ENCODE measurements at places on chromosomes 16 and 17.
A peak's percentile ranks its signal among the peaks of the same experiment; 100 is the strongest.

- DNase-seq: no peak
Measured at GRCh38 chr16:86193528-86194193, 294.7 kb downstream of the IRF8 start.

DNA sequence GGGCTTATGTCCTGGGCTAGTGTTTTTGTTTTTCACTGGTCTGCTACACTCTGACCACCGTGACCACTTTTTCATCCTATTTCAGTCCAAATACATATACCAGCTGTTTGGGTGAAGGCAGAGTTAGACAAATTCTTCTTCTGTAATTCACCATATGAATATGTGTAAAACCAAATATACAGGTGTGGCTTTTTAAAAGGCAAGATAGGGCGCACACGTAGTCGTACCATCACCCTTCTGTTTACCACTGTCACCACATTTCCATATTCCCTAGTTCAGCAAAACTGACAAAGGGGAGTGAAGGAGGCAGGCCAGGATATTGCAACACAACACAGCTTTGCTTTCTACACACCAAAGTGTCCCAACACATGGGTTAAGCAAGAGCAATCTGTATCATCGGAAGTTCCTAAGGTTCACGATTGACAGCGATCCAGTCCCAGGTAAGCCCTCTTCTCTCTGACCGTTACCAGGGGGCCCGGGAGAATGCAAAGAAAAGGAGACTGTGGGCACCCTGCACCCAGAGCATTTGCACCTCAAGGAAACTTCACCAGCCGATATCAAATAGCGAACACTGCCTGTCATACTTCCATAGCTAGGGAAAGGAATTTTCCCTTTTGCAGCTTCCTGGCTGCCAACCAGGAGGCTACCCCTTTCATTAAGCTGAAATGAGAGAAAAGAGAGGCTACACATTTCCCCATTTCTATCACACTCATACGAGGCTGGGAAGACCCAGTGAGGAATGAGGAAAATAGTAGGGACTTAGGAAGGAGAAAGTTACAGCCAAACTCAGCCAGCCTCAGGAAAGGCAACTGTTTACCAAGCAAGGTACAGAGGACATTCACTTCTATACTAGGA is 23.1 kb downstream of the CREBBP start:
- DNase-seq: no peak

DNA sequence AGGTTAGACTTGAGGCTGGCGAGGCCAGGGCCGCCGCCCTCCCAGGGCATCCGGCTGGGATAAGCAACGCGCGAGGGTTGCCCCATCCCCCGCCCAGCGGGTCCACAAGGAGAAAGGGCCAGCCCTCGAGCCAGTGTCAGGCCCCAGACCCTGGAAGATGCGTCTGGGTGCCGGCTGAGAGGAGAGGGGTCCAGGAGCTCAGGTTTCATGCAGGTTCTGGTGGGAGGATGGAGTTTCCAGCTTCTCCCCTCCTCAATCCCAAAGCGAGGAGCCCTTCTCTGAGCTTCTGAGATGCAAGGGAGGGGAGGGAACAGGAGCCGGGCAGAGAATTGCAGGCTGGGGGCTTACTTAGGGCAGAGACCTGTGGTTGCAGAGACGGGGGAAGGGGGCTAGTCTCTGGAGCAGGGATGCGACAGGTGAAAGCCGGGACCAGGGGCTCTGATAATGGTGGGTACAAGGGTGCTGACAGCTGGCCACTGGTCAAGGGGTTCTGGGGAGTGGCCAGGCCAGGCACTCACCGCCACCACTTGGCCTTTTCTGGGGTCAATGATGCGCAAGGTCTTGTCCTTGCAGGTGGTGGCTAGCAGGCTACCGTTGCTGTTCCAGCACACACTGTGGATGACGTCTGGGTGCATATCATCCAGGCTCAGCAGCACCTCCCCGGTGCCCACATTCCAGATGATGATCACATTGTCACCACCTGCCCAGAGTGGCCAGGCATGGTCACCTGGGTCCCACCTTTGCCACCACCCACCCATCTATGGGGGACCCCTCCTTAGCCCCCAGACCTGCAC is 4.2 kb downstream of the CORO6 start:
- DNase-seq: no peak

DNA sequence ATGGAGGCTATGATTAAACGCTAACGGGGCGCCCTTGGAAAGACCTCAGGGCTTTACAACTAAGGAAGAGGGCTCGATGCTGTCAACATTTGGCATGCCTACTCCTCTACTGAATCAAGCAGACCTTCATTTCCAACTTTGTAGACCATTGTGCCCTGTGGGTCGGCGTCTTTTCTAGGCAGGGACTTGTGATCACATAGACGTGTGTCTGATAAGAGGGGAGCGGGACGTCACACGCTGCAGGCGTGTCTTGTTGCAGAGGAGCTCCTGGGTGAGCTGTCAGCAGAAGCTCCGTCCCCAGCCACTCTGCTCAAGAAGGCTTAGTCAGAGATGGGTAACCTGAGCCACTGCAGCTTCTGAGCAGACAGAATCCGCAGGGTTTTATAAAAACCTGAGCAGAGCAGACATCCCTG is 2.8 kb downstream of the MAPK8IP3 start:
- no peak for DNase-seq

GRCh38 chr16:74666425-74667254 is at the start of gene RFWD3:
RFWD3 (minus strand) TSS chr16:74666877; CDS start chr16:74661449, 5,428 bp downstream.
- DNase-seq: peak; percentile 98

- no peak for DNase-seq
Measured at GRCh38 chr17:3914312-3914670, 2.0 kb downstream of the P2RX1 start.

GRCh38 chr17:74775409-74776043 is 619 bp downstream of the NAT9 start:
- no peak for DNase-seq

DNA sequence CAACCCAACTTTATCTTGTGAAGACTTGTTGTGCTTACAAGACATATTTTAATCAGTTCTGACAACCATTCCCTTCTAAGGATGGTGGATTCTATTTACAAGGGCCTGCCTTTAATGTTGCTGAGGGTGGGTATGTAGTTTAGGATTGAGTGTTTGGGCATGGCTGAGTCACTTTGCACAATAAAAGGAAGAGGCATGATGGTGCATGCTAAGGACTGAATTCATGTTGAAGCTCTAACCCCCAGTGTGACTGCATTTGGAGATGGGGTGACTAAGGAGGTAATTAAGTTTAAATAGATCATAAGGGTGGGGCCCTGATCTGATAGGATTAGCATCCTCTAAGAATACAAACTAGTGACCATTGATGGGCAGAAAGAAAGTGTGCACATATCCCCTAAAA is 196.1 kb upstream of the HS3ST3A1 start:
- DNase-seq: no peak

DNA sequence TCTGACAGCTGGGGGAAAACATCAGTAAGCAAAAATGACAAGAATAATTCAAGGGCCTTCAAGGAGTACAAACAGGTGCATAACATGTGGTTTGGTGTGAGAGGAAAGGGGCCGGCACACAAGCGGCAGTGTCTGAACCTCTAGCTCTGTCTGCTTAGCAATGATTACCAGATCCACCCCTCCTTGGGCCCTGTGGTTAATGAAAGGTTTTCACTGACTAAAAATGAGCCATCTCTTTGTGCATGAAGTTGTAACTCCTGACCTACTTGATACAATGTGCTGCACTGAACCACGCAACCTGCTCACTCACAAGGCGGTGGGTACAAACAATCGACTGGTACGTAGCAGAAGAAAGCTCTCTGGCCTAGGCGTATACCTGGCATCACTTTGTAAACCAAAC is 15.1 kb downstream of the FAM117A start:
- no peak for DNase-seq

GRCh38 chr16:389352-389751 is 7.6 kb upstream of the PGAP6 start:
- DNase-seq: no peak

GRCh38 chr17:4594931-4595684 is 10.8 kb downstream of the SMTNL2 start:
- DNase-seq: peak; percentile 32

DNA sequence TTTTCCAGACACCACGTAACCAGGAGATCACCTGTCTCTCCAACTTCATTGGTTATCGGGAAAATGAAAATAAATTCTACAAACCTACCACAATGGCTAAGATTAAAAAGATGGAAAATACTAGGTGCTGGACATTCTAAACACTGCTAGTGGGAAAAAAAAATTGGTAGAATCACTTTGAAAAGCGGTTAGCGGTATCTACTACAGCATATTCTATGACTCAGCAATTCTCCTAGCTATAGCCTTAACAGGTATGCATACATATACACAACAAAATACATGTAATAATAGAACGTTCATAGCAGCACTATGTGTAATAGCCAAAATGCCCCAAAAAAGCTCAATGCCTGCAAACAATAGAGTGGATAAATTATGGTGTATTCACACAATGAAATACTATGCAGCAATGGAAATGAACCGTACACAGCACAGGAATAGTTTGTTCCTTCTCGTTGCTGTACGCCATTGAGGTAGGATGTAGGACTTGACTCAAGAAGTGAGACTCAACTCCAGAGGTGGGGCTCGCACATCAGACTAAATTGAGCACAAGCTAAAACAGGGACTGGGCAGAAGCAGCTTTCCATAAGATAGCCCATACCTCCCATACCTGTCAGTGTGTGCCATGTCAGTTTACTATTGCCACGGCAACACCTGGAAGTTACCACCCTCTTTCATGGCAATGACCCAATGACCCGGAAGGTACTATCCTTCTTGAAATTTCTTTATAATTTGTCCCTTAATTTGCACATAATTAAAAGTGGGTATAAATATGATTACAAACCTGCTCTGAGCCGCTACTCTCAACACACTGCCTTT is 44.8 kb downstream of the RNF157 start:
- no peak for DNase-seq

GRCh38 chr17:282912-283882 is 69.4 kb downstream of the RPH3AL start:
- no peak for DNase-seq

DNA sequence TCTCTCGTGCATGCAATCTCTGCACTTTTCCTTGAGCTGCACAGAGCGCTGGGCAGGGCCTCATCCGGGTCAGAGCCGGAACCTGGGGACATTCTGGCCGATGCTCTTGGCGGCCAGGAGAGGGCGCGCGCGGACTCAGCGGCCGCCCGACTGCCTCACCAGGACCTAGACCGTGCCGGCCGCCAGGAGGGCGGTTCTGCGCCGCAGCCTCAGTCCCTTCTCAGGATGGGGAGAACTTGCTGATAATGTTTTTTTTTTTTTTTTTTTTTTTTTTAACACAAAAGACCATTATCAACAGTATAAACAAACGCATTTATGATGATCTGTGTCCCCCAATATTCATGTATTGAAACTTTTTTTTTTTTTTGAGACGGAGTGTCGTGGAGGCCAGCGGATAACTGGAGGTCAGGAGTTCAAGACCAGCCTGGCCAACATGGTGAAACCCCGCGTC is 8.1 kb upstream of the FLYWCH2 start:
- DNase-seq: peak; percentile 60

DNA sequence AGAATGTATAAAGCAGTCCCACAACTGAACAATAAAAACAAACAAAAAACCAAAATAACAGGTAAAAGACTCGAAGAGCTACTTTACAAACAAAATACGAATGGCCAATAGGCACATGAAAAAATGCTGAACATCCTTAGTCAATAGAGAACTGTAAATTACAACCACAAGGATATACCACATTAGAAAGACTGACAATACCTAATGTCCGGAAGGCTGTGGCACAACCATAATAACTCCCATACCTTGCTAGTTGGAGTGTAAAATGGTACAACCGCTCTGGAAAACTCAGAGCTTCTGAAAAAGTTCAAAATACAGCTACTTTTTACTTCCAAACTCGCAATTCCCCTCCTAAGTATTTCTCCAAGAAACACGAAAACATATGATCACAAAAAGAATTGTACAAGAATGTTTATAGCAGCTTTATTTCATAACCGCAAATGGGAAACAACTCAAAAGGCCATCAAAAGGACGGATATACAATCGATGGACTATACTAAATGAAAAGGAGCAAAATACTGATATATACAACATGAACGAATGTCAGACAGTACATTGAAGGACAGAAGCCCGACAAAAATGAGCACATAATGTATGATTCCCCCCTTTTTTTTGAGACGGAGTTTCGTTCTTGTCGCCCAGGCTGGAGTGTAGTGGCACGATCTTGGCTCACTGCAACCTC is 2.3 kb downstream of the TP53 start:
- no peak for DNase-seq

GRCh38 chr17:787641-788221 is 5.6 kb downstream of the MRM3 start:
- no peak for DNase-seq

DNA sequence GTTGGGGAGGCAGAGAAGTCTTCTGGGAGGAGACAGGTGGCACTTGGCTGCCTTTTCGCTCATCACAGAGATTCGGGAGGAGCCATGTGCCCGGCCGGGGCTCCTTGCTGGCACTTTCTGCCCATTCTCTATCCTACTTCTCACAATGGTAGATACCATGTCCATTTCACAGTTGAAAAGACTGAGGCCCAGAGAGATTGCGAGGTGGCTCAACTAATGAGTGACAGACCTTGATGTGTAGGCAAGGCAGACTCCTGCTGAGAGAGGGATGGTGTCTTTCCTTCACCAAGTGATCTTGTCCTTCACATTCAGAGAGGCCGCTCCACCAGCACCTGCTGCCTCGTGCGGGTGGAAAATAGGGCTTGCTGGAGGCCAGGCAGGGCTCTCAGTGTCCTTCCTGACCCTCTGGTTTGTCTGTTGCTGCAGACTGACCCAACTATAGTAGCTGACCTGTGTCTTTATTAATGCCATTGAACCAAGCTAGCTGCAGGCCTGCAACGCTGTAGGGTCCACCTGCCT is 42.1 kb downstream of the MPRIP start:
- DNase-seq: no peak

DNA sequence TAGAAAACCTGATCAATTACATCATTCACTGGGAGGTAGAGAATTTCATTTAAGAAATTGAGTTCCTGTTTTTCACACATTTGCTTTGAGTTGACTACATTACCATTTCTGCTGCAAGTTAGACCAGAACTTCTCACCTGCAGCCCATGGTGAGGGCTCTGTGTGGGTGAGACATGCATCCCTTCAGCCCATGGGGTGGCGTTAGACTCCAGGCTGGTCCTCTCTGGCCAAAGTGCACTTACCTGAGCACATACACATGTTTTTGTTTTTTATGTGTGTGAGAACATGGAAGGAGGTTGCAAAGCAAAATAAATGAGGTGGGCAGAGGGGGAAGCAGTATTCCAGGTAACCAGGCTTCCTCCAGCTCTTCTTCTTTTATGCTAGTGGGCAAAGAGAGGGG is 470.2 kb downstream of the PMP22 start:
- no peak for DNase-seq

DNA sequence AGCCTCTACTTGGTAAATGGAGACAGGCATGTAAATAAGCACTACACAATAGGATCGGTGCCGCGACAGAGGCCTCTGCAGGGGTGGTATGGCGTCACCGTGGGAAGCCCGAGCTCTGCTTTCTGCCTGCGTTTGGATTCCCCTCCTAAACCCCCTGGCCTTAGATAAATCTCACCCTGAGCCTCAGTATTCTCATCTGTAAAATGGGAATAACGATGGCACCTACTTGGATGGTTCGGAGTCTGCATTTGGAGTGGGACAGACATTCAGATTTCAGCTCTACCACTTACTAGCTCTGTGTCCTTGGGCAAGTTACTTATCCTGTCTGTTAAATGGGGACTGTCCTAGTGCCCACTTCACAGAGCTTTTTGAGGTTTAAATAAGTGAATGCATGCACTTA is 42.8 kb upstream of the TNRC6A start:
- no peak for DNase-seq
